ENCODE measurements at places on chromosomes 1 and 21. TPM values are rescaled to one million over a fixed set of nuclear protein-coding genes. Genes with fewer than 3 reads are reported as not detected.

GRCh38 chr1:51898090-51898734, 19.7 kb upstream of the NRDC start:
- no peak for DNase-seq

DNA sequence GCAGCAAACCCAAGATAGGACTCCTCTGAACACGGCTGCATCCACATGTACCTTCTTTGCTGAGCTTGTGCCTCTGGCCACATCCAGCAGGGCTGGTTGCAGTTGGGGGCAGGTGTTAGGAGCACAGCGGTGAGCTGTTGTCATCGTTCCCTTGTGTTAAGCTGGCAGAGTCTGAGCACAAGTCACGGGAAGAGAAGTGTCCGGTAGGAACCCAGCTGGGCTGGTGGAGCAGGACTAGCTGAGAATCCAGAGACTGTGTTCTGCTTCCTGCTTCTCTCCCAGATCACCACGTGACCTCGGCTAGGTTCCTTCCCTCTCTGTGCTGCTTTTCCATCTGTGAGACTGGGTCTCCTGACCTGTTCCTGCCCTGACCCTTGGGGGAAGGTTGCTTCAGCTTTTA, 105.1 kb downstream of the PCBP3 start:
- DNase-seq: no peak

The MYCL gene
- polyA plus RNA-seq: 11.6 TPM

- no peak for DNase-seq
Measured at GRCh38 chr1:201277441-201277840, 5.9 kb upstream of the PKP1 start.

- DNase-seq: no peak
Measured at GRCh38 chr1:66981679-66982078, 56.9 kb downstream of the MIER1 start.

The CFHR2 gene
- polyA plus RNA-seq: not detected

The LUZP1 gene
- polyA plus RNA-seq: 20.2 TPM

The F13B gene
- polyA plus RNA-seq: 0.59 TPM

The CYP2J2 gene
- polyA plus RNA-seq: 2.5 TPM

The ETV3L gene
- not detected for polyA plus RNA-seq

DNA sequence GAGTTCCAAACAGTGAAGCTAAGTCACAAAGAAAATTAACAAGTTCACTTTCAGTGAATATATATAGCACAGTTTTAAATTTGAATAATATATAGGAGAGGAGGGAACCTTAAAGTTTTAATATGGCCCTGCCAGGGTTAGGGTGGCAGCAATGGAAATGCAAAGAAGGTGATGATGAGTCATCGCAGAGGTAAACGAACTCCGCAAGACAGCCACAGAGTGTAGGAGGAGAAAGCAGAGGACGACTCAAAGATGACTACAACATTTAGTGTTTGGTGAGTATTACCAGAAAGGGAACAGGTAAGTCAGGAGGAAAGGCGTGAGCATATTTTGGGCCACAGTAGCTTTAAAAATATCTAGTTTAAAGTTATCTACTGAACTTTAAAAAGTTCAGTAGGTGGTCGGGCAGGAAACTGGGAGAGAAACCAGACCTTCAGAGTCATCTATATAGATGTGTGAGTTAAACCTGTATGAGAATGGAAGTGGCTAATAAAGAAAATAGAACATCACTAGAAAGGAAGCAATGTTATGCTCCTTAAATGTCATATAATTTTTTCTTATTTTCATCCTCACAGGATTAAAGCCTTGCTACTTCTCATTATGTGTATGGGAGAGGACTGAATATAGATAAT, 75.7 kb downstream of the UCHL5 start:
- no peak for DNase-seq

The CA6 gene
- not detected for polyA plus RNA-seq

The SLC5A9 gene
- polyA plus RNA-seq: 6.7 TPM

The RSPO1 gene
- polyA plus RNA-seq: 1.4 TPM

DNA sequence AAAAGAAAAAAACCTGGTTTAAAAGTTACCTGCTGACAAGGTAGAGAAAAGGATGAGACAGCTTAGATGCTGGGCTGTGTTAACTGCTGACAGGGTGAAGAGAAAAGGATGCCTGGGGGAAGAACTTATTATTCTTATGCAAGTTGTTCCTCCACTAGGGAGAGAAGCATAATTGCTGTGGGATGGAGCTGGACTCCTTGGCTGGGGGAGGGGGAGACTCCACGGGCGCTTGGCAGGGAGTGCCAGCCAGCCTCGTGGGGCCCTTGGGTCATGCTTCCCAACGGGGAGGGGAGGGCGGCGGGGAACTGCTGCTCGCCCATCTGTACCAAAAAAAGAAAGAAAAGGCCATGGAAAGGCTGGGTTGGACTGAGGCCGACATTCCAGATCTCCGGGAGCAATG, 47.2 kb downstream of the SYCP1 start:
- DNase-seq: no peak

The EXTL1 gene
- 0.49 TPM for polyA plus RNA-seq

- DNase-seq: no peak
Measured at GRCh38 chr1:234218078-234218477, 155.2 kb upstream of the COA6 start.

GRCh38 chr21:39663066-39663465, 50.3 kb downstream of the B3GALT5 start:
- no peak for DNase-seq

The AUNIP gene
- 2.4 TPM for polyA plus RNA-seq

- DNase-seq: no peak
Measured at GRCh38 chr1:2631136-2632050, 1.4 kb downstream of the MMEL1 start.

GRCh38 chr1:102884238-102884637, 224.1 kb downstream of the COL11A1 start:
- no peak for DNase-seq

The KRTAP10-9 gene
- polyA plus RNA-seq: not detected

DNA sequence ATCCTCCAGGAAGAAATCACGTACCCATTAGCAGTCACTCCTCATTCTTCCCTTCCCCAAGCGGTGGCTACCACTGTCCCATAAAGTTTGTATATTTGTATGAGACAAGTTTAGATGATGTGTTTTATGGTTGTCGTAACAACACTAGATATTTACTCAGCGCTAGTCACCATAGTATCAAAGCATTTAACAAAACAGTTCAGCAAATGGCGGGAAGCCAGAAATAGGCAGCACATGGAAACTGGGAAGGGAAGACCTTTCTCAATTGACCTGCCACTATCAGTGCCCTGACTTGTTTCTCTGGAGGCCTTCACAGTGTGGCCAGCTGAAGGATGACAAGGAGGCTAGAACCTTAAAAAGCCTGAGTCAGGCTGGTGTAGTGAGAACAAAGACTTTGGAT, 31.1 kb downstream of the CNST start:
- DNase-seq: peak; percentile 38

- no peak for DNase-seq
Measured at GRCh38 chr1:45395051-45395450, 54.8 kb upstream of the MUTYH start.

- peak; percentile 14 for DNase-seq
Measured at GRCh38 chr1:84374991-84375696, 23.1 kb upstream of the DNASE2B start.

The TUFT1 gene
- polyA plus RNA-seq: 6.5 TPM

The CRYBG2 gene
- polyA plus RNA-seq: 1.3 TPM

DNA sequence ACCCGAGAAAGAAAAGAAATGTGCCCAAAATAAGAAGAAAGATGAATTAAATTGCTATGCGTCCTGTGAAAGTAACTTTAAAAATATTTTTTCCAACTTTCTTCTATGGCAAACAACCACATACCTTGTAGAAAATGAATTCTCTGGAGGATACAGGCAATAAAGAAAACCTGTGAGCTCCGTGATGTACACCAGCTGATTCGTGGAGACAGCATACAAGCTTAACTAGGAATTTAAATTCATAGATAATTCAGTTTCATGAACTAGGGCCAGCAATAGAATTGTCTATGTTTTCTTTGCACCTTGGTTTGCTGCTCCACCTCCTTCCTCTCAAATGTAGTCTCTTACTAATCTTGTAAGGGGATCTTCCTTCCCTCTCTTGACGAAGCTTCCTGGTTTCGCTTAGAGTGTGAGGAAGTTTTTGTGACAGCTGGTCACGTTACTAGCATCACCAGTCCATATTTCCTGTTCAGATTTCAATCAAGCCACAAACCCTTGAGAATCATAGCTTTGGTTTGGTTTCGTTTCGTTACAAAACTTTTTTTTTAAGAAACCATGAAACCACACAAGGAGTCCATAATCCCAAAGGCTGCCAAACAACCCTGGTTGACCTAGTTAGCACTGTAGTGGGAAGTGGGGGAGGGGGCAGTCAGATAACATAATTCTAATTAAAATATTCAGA, 35.8 kb downstream of the GREM2 start:
- no peak for DNase-seq

The HSD11B1 gene
- polyA plus RNA-seq: 8.5 TPM

DNA sequence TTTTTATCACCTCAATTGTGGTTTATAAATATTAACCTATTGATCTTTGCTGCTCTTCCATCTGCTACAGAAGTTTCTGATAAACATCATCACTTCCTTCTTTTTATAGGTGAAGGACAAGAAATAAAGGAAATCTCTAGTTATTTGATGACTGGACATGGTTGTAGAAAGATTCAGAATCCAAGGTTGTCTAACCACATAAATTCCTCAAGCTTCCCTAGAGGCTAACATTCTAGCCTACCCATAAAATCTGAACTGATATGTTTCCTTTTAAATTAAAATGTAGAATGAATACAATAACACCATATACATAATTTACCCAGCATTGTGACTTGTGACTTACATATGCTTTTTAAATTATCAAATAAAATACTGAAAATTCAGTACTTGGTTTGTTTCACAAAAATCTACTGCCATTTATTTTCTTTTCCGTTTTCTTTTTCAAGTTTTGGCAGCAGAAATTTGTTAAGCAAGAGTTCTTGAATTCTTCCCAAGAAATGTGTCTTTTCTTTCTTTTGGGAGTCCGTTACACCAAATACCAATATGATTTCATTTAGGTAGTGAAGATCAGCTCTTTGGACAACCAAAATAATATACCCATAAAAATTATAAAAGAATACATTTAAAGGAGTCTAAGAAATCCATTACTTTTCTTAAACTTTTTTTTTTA, 513.2 kb upstream of the ADGRL2 start:
- DNase-seq: no peak

DNA sequence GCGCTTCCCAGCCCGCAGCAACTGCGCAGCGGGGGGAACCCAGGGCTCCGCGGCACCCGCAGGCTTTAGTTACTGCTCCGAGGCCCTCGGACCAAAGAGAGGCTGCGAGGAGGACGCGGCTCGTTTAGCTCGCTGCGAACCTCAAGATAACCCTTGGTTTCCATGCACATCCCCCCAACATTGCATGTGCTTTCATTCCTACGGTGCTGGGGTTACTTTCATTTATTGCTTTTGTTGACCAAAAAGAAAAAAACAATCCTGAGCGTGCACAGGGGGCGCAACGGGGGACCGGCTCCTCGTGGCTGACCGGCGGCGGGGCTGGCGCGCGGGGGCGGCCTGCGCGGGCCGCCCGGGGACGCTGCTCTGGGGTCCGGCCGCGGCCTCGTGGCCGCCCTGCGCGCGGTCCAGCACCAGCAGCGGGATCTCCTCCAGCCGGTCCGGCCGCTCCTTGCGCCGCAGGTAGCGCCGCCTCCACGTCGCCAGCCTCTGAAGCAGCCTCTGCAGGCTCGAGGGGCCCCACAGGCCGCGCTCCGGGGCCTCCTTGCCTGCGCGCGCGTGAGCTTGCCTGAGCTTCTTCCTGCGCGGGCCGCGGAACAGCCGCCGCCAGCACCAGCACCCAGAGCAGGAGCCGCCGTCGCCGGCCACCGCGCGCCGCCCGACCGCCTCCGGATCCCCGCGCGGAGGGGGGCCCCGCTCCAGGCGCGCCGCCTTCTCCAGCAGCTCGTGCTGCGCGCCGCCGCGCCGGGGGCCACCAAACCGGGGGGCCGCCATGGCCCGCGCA, 77.4 kb downstream of the DESI2 start:
- DNase-seq: peak; percentile 57

The CD164L2 gene
- polyA plus RNA-seq: 3.5 TPM

DNA sequence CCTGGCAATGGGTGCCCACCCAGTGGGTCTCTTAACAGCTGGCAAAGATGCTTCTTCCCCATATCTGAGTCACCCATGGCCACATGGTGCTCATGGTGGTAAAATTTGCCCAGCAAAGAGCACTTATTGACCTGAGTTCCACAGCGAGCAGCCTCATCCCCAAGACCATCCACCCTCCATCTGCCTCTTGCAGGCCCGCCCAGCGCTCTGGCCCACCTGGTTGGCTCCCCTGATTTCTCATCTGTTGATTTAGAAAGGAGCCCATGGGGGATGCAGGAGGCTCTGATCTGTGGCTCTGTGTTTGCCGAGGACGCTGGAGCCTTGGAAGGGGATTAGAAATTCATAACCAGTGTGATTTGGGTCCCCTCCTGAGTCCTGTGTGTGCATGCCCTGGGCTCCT, 657.5 kb downstream of the PTPRU start:
- no peak for DNase-seq

DNA sequence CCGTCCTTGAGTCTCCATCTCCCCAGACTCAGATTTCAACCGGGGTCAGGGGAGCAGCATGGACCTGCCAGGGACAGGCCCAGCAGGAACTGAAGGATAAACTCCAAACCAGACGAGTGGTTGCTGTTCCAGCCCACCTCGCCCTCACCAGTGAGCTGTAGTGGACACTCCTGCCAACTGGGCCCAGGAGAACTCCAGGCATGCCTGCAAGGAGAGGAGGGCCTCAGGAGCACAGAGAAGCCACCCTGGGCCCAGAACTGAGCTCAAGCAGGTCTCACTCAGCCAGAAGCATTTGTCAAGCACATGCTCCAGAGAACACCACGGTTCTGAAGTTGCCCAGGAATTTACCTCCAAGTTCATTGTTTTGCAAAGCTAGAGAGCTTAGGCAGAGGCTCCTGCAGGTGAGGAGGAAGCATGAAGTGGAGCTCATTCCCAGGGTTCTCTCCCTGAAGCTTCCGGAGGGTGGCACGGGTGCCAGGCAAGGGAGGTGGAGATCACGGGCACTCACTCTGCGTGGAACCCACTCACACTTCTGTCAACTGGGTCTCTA, 61.0 kb downstream of the MATN1 start:
- no peak for DNase-seq

DNA sequence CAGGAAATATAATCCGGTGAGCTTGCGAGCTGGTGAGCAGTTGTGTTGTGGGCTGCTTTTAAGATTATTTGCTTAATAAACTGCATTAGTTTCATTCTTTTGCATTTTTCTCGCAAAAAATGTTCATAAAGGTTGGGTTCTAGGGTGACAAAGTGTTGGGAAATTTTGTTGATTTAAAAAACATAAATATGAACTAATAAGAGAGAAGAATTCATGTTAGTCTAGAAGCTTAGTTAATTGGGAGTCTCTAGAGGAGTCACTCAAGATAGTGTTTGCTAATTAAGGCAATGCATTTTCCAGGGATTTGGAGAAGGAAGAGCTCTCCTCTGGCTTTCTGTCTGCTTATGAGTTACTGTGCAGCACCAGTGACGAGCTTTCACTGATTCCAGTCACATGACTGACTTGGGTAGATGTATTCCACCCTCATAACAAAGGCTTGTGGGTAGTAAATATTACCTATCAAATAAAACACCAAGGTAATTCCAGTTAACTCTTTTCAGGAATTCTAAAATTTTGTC, 417.0 kb downstream of the PTBP2 start:
- DNase-seq: no peak

GRCh38 chr1:168834225-168834872, 105.3 kb upstream of the DPT start:
- DNase-seq: peak; percentile 35

Data from right lung (tissue), 10 donors.